ENCODE measurements at places on chromosomes 3 and 15.
A peak's percentile ranks its signal among the peaks of the same experiment; 100 is the strongest.

DNA sequence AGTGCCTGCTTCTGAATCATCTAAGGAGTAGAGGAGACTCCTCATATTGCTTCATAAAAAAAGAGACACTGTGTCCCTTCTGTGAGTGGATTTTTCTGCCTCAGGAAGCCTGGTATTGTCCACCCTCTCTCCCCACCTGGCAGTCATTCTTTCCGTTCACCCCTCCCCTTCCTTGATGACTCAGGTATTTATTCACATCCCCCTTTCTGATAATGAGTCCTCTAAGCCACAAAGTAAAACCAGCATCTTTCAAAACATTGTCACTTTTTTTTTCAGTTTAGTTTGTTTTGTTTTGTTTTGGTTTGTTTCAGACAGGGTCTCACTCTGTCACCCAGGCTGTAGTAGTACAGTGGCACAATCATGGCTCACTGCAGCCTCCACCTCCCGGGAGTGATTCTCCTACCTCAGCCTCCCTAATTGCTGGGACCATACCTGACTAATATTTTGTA lies 65.2 kb upstream of the UBE2E1 start:
- H3K27ac ChIP-seq = no peak overlapping the region
- peak; percentile 18 for DNase-seq
- H3K4me1 ChIP-seq = peaks cover 11% of the 10 kb centered on the region
- no peaks in the 10 kb centered on the region for H3K36me3 ChIP-seq

DNA sequence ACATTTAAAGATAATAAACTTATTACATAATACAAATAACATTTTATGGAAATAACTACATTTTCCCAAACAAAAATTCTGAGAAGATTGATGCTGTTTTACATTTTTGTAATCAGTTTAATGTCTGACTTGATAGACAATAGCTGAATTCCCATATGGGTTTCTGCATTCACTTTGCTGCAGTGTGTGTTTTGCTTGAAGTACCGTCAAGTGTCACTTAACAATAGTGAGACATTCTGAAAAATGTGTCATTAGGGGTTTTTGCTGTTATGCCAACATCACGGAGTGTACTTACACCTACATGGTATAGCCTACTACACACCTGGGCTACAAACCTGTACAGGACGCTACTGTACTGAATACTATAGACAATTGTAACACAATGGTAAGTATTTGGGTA lies 57.5 kb downstream of the USF3 start:
- peaks cover under 1% of the 10 kb centered on the region for H3K36me3 ChIP-seq
- no peak overlapping the region for H3K4me3 ChIP-seq
- no peak overlapping the region for H3K27ac ChIP-seq
- no peak for DNase-seq
- peaks cover 3% of the 10 kb centered on the region for H3K27me3 ChIP-seq
- no peaks in the 10 kb centered on the region for H3K4me1 ChIP-seq

DNA sequence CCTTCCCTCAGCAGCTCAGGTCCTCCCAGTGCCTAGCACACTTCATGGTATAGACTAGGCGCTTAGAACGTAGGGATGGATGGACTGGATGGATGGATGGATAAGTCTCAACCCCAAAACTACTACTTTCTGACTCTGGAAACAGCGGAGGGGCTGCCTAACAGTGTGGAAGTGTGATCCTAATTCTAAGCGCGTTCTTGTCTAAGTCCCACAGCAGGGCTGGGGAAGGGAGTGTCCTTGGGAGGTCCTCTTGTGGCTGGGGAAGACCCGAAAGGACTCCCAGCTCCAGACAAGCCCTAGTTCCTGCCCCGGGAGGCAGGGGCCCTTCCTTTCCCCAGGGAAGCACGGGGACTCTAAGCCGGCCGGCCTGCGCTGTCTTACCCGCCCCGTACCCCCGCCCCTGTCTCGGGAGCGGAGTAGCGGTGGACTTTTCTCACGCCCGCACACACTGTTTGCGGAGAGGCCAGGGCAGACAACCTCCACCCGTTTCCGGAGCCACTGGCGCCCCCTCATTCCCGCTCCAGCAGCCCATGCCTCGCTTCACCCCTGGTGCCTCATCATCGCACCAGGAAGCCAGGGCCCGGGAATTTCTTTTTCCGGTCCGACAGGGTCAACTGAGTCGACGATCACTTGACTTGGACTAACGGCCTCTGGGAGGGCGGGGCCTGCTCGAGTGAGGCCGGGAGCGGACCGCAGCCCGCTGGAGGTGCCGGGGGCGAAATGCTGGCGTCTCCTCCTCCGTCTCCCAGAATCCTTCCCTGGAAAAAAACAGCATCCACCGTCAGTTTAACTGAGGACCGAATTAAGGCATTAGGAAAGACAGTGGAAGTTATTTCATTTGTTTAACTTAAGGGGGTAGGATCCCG lies 133.3 kb downstream of the TBC1D2B start:
- peak; percentile 43 for DNase-seq
- no peaks in the 10 kb centered on the region for H3K27me3 ChIP-seq
- H3K4me1 ChIP-seq = peaks cover 15% of the 10 kb centered on the region
- H3K36me3 ChIP-seq = no peaks in the 10 kb centered on the region
- peak overlapping the region; percentile 81 for H3K4me3 ChIP-seq

DNA sequence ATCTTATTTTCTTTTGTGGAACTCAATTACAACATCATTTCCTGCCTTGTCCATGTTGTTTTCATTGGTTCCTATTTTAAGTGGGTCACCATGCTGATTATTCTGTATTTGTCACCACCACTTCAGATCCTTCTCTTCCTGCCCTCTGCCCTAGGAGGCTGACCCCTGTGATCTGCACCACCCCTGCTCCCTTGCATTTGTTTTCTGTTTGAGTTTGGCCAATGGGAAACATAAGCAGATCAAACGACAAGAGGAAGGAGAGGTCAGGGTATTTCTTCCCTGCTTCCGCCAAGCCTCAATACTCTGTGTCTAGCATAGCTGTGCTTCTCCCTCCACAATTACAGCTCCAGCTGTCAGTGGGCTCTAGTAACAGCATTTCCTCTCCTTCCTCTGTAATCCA lies 71.6 kb downstream of the IMPG2 start:
- no peak for DNase-seq
- no peaks in the 10 kb centered on the region for H3K27me3 ChIP-seq
- H3K27ac ChIP-seq = no peak overlapping the region
- H3K4me3 ChIP-seq = no peak overlapping the region
- H3K4me1 ChIP-seq = no peaks in the 10 kb centered on the region

DNA sequence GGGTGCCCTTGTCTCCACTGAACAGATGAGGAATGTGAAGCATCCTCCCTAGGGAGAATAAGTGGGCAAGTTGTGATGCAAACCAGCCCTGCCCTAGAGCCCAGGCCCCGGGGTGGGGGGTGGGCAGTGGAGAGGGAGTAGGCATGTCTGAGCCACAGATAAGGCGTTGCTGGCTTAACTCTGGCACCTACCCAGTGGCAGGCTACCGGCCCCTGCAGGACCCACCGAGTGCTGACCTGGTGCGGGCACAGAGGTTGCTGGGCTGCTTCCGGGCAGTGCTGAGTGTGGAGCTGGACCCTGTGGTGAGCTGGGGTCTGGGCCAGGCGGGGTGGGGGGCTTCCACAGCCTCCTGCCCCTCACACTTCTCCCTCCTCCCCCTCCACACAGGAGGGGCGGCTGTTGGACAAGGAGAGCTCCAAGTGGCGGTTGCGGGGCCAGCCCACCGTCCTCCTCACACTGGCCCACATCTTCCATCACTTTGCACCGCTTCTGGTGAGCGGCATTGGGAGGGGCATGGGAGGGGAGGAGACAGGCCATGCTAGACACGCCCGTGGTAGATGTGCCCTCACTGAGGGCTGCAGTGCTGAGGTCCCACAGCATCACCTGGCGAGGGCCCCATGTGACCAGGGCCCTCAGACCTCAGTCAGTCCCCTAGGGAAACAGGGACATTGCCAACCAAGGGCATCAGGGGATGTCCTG lies 10.1 kb downstream of the RNF123 start:
- H3K27ac ChIP-seq = no peak overlapping the region
- peaks cover under 1% of the 10 kb centered on the region for H3K4me1 ChIP-seq
- H3K4me3 ChIP-seq = no peak overlapping the region
- no peak for DNase-seq
- no peaks in the 10 kb centered on the region for H3K27me3 ChIP-seq

- H3K4me3 ChIP-seq = no peak overlapping the region
- H3K36me3 ChIP-seq = no peaks in the 10 kb centered on the region
- no peaks in the 10 kb centered on the region for H3K4me1 ChIP-seq
- no peak for DNase-seq
These were observed 32.8 kb upstream of the OXTR start for GRCh38 chr3:8802256-8802655.

- no peak overlapping the region for H3K4me3 ChIP-seq
- H3K4me1 ChIP-seq = no peaks in the 10 kb centered on the region
- no peaks in the 10 kb centered on the region for H3K36me3 ChIP-seq
These were observed 39.5 kb downstream of the MAGEF1 start for GRCh38 chr3:184672335-184672734.

- H3K36me3 ChIP-seq = no peaks in the 10 kb centered on the region
- H3K4me3 ChIP-seq = no peak overlapping the region
- no peaks in the 10 kb centered on the region for H3K4me1 ChIP-seq
- H3K27me3 ChIP-seq = peaks cover 6% of the 10 kb centered on the region
- no peak overlapping the region for H3K27ac ChIP-seq
These were observed 16.9 kb downstream of the FAM43A start for GRCh38 chr3:194702545-194702944.

DNA sequence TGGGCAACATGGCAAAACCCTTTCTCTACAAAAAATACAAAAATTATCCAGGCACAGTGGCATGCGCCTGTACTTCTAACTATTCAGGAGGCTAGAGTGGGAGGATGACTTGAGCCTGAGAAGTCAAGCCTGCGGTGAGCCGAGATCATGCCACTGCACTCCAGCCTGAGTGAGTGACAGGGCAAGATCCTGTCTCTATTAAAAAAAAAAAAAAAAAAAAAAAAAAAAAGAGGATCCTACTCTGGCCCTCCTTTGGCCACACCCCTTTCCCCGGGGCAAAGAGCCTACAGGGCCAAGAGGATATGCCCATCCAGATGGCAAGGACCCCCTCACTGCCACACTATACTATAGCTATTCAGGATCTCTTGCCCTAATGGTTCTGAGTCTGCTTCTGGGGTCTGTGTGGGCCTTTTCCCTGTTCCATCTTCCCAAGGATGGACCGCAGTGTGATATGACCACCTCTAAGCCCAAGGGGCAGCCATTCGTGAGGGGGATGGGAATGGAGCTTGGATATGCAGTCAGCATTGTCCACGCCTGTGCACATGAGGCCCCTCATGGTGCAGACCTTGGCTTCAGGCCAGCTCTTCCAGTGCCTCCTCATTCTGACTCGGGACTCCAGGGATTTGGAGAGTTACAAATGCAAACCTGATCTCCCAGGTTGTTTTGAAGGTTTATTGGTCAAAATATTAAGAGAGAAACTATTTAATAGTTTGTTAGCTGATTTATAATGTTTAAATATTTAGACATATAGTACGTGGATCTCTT lies 7.3 kb downstream of the TYRO3 start:
- H3K4me1 ChIP-seq = no peaks in the 10 kb centered on the region
- no peak for DNase-seq
- H3K27me3 ChIP-seq = no peaks in the 10 kb centered on the region
- no peak overlapping the region for H3K27ac ChIP-seq
- no peaks in the 10 kb centered on the region for H3K36me3 ChIP-seq
- no peak overlapping the region for H3K4me3 ChIP-seq

DNA sequence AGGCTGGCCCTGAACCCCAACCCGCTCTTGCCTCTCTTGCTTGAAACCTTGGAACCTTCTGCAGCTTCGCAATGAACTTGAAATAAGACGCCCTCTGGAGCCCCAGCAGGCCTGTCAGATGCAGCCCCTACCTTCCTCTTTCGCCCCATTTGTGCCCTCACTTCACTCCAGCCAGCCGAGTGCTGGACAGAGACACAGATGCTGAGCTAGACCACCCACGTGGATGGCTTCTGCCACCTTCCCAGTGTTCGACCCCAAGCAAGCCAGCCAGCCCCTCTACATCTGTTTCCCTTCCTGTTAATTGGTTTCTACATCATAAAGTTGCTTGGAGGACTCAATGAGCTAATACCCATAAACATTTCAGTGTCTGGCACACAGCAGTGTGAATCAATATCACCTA lies 23.8 kb upstream of the SNRPA1 start:
- no peaks in the 10 kb centered on the region for H3K36me3 ChIP-seq
- peak overlapping the region; percentile 89 for H3K27ac ChIP-seq
- H3K4me3 ChIP-seq = no peak overlapping the region
- no peaks in the 10 kb centered on the region for H3K27me3 ChIP-seq
- peaks cover 29% of the 10 kb centered on the region for H3K4me1 ChIP-seq

- peaks cover 25% of the 10 kb centered on the region for H3K36me3 ChIP-seq
- no peaks in the 10 kb centered on the region for H3K27me3 ChIP-seq
- no peak overlapping the region for H3K27ac ChIP-seq
- H3K4me1 ChIP-seq = no peaks in the 10 kb centered on the region
These were observed 96.3 kb downstream of the MYO9A start for GRCh38 chr15:72021604-72022003.

DNA sequence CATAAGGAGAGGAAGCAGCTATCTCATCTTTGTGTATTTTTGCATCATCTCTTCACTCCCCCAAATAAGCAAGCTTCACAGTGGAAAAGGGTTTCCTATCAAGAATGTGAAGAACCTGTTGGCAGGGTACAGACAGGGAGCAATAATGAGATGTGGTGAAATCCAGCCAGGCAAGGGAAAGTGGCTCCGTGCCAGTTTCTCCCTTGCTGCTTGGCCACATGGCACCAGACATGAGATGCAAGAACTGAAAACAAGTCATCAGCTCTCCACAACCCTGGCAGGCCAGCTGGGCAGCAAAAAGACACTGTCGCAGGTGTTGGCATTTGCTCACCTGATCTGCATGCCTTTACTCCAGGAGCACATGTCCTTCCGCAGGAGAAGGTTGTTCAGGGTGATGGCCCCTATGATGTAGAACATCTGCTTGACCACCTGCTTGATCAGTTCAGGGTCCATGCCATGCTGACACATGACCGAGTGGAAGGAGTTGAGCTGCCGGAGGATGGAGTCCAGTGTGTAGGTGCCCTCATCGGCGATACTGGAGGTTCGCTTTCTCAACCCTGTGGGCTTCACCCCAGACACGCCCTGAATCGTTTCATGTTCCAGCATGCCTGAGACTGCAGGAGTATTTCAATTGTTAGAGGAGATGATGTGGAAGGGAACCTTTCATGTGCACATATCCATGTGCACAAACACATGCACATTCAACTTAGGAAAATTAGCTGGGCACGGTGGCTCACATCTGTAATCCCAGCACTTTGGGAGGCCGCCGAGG lies 23.3 kb upstream of the MYO5C start:
- no peaks in the 10 kb centered on the region for H3K4me1 ChIP-seq
- H3K27ac ChIP-seq = no peak overlapping the region

GRCh38 chr3:156617781-156618180 lies 56.6 kb upstream of the TIPARP start:
- H3K36me3 ChIP-seq = no peaks in the 10 kb centered on the region
- no peaks in the 10 kb centered on the region for H3K27me3 ChIP-seq
- DNase-seq = no peak
- no peak overlapping the region for H3K4me3 ChIP-seq
- no peak overlapping the region for H3K27ac ChIP-seq
